Stimulated activated CD8-positive, alpha-beta memory T cell treated with anti-CD3 and anti-CD28 coated beads, Interleukin-15, amount 100 ng/mL, for 48 hours (primary cell): ENCODE measurements at places on chromosomes 3 and 15.
A peak's percentile ranks its signal among the peaks of the same experiment; 100 is the strongest.

GRCh38 chr15:73633991-73634495 lies 854 bp upstream of the NPTN start:
- no peak for DNase-seq

DNA sequence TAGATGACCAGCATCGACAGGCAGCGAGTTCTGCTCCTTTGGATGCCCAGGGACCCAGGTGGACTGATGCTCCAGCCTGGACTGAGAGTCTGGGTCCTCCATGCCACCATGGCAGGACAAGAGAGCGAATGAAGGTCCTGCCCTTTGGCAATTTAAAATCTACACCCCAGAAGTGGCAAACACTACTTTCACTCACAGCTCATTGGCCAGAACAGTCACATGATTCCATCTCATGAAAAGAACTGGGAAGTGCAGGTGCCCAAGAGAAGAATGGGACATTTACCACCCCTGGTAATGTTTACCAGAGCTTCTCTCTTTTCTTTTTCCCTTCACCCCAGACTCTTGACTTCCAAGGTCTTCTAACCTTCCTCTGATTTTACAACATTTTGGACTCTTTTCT lies 87.8 kb upstream of the SLCO3A1 start:
- no peak for DNase-seq

DNA sequence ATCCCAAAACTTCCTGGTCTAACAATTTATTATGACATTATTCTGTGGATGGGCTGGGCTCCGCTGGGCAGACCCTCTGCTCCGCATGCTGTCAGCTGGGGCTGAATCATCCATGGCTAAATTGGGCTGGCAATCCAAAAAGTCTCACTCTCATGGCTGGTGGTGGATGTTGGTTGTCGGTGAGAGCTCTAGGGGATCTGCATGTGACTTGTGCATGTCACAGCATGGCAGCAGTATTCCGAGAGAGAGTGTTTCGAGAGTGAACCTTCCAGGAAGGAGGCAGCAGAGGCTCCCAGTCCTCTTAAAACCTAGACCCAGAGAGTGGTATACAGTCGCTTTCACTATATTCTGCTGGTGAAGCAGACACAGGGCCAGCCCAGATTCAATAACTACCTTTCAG lies 9.9 kb downstream of the RARB start:
- DNase-seq, result no peak

DNA sequence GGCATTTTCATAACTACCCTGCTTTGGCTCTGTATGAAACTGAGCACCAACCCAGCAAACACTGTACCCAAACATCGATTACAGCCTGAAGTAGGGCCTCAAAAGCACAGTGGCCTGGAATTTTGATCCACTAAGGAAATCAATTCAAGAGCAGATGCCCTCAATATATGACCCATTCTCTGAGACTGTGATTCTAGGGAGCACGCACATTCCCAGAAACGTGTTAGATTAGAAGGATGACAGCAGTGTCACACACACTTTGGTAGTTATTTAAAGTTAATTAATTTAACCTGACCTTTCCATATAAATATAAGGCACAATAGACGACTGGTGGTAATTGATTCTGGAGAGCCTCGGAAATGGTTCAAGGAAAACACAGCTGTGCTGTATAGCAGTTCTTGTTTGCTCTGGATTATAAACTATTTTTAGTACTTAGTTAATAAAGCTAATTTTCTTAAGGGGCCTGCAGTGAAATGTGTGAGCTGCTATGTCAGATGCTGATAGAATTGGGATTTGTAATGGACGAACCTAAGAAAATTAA lies 126.3 kb upstream of the ZNF385D start:
- DNase-seq, result no peak

DNA sequence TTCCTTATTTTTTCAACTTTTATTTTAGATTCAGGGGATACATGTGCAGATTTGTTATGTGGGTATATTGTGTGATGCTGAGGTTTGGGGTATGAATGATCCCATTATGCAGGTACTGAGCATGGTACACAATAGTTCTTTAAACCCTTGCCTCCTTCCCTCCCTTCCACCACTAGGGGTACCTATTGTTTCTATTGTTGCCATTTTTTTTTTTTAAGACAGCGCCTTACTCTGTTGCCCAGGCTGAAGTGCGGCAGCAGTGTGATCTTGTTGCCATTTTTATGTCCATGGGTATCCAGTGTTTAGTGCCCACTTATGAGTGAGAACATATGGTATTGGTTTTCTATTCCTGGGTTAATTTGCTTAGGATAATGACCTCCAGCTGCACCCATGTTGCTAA lies 117.3 kb upstream of the FAM3D start:
- DNase-seq, result no peak

DNA sequence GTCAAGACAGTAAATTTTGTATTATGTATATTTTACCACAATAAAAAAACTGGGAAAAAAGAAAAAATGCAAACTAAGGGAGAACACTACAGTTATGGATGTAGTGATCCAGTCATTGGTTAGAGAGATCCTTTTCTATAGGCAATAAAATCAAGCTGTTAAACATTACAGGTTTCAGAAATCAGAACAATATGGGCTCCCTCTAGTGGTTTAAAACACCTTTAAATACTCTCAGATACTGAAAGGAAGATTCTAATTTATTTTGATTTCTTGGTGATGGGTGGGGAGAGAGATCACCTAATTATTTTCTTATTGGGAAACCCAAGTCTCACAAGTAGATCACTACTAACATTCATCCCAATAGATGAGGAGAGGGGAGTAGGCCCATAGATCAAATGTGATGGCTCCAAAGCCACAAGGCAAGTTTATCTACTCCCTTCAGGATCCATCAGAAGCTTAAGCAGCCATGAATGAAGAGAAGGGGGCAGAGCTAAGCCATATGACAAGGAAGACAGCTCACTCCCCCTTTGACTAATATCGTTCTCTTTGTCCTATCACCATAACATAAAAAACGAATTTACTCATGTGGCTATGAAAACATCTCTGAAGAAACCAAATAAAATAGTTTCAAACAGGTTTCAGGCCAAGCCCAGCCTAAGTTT lies 118.6 kb downstream of the ANO10 start:
- no peak for DNase-seq

DNA sequence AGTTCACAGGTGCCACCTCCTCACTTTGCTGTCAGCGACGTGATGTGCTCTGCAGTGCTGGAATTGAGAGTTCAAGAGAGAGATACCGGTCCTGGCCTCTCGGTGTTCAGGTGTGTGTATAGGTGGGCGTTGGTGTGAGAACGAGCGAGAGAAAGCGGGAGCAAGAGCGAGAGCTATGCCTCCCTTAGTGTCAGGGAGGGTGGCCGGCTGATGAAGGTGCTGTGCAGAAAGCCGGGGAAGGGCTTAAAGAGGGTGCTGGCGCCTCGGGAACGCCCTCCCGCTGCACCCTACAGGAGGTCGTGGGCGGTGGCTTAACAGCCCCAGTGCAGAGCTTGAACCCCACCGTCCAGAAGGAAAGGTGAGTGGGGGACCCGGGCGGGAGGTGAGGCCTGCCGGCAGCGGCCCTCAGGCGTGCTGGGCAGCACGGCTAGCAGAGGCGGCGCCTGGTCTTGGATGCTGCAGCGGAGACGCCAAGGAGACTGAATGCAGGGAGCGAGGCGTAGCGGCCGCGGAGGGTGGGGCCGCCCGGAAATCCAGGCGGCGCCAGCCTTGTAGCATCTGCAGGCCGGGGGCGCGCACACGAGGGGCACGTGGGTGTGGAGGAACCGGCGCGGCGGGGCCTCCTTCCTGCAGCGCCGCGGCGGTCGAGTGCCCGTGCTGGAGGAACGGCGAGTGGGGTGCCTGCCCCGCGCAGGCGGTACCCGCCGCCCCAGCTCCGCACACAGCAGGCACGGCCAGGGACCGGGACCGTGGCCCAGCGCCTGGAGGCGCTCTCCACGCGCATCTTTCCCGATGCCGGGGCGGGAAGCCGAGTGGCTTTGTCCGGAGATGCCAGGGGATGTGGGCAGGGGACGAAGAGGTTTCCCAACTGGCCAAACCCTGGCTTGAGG lies 246.8 kb upstream of the TOPAZ1 start:
- no peak for DNase-seq

- no peak for DNase-seq
These were observed 25.0 kb downstream of the MRPL3 start for GRCh38 chr3:131477813-131478212.

DNA sequence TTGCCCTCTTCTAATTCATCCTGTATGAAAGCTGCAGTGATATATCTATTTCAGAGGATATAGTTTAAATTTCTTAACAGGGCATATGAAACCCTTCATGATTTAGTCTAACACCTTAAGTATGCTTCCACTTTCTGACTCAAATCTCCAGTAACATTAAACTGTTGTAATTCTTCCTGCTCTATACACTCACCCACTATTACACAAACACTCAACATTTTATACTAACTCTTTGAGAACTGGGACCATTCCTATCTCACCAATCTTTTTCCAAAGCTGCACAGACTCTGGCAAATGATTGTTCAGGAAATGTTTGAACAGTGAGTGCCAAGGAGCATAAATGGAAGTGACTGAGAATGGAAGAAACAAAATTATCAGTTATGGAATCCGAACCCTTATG lies 560.4 kb upstream of the DPPA4 start:
- no peak for DNase-seq

GRCh38 chr15:98719137-98719740 lies 70.9 kb downstream of the IGF1R start:
- no peak for DNase-seq

- no peak for DNase-seq
These were observed 18.5 kb upstream of the PDHB start for GRCh38 chr3:58452176-58452575.

DNA sequence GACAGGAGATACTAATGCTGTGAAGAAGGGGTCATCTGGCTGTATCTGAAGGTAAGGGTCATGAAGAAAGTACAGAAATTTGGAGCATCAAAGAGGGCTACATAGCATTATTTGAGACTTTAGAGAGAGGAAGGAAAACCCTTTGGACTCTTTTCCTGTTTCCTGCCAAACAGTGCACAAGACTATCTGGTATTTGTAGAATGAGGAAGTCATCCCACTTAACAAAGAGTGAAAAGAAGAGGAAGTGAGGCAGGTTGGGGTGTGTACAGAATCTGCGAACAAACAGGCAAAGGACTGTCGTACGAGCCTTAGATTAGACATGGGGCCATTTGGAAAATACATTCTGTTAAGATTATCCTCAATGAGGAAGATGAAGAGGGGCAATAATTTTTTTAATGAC lies 546.8 kb upstream of the EPHA6 start:
- DNase-seq, result no peak

GRCh38 chr3:37145611-37146010 lies 28.8 kb downstream of the LRRFIP2 start:
- DNase-seq, result no peak

DNA sequence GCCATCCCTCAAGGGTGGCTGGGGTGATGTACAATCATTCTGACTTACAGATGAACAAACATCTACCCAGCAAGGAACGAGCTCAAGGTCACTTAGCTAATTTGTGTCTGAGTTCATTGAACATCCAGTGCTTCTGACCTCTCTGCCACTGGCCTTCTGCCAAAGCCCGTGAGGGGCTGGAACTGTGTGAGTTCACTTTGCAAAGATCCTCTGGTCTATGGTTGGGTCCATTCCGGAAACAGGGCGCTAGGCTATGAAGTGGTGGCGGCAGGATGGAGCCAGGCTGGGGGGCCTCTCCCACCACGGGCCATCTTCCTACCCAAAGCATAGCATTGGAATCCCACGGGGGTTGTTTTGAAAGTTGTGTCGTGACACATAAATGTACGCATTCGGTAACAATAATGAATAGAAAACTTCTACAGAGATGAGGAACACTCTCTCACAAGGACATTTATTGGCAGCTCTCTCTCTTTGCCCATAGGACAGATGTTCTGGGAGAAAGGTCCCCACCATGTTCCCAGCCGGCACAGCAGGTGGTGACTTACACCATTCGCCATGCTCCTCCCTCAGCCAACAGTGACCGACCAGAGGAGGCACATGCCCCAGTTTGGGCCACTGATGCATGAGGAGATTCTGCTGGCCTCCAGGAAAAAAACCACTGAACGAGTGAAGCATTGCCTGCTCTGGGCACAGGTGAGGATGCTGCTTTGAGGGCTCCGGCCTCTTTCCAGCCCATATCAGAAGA lies 214.7 kb upstream of the CHRNA7 start:
- no peak for DNase-seq

GRCh38 chr3:63970631-63971475 lies 52.4 kb downstream of the PSMD6 start:
- DNase-seq, result no peak

DNA sequence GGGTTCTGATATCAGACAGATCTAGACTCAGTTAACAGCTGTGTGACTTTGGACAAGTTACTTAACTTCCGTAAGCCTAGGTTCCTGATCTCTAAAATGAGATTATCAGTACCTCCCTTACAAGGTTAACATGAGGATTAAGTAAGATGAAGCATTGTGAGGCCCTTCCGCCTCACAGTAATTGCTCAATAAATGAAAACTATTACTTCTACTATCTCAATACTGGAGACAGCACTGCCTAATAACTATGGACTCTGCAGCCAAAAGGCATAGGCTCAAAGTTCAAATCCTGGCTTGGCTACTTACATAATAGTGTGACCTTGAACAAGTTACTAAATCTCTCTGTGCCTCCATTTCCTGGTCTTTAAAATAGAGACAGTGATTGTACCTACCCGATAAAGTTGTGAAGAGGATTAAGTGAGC lies 82.0 kb upstream of the ATP11B start:
- DNase-seq, result no peak

DNA sequence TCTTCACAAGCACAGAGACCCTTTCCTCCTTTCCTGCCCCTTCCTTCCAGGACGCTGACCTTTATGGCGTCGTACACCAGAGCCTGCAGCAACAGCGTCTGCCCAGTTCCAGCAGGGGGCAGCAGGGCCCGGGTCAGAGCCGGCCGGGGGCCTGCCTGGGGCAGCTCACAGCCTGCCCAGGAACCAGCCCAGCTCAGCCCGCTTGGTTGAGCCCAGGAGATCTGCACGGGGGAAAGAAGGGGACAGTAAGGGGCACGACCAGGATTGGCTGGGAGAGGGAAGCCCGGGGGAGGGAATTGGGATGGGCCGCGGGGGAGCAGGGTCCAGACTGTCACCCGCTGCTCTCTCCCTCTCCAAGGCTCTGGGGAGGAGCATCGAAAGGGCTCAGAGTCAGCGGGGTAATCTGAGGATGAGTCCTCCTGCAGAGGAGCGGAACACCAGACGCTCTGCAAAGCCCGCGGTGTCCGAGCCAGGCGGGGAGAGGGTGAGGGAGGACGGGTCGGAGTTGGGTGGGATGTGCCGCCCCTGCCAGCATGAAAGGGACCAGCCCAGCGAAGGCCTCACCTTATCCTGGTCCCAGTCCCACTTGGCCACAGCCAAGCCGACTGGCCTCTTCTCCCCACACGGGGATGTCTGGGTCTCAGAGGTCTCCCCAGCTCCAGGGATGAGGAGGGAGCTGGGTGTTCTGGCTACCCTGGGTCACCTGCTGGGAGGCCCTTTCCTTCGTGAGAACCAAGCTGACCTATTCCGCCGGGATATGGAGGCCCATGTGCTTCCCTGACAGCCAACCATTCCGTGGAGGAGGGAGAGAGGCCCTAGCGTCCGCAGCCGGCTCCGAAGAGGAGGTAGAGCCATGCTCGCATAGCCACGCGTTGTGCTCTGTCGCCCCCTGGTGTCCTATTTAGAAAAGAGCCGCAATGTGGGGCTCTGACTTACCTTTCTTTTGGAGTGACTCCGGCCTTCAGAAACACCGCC lies 7.4 kb upstream of the IGDCC3 start:
- DNase-seq, result peak; percentile 71
